Activated CD4-positive, alpha-beta T cell treated with anti-CD3 and anti-CD28 coated beads, Interleukin-2, amount 10 ng/mL, durations not matched to agents 7 days and 5 days (primary cell): ENCODE measurements at places on chromosomes 2 and 18. TPM values are rescaled to one million over a fixed set of nuclear protein-coding genes. Genes with fewer than 3 reads are reported as not detected.
A peak's percentile ranks its signal among the peaks of the same experiment; 100 is the strongest.

CRYGC gene
- not detected for total RNA-seq

METTL4 gene
- 20.3 TPM for total RNA-seq

SAG gene
- not detected for total RNA-seq

CYP1B1 gene
- total RNA-seq = 15.4 TPM

- no peak overlapping the region for H3K4me3 ChIP-seq
- H3K36me3 ChIP-seq = no peaks in the 10 kb centered on the region
- no peaks in the 10 kb centered on the region for H3K27me3 ChIP-seq
- H3K4me1 ChIP-seq = no peaks in the 10 kb centered on the region
- no peak overlapping the region for H3K27ac ChIP-seq
- DNase-seq = no peak
Measured at GRCh38 chr2:236728916-236729670, 159.5 kb downstream of the ACKR3 start.

- DNase-seq = no peak
- no peak overlapping the region for H3K4me3 ChIP-seq
- peaks cover 2% of the 10 kb centered on the region for H3K27me3 ChIP-seq
- no peaks in the 10 kb centered on the region for H3K4me1 ChIP-seq
Measured at GRCh38 chr2:119276864-119277263, 53.2 kb downstream of the STEAP3 start.

GRCh38 chr2:239441261-239442078 lies 40.6 kb upstream of the HDAC4 start:
- H3K4me1 ChIP-seq = peaks cover 12% of the 10 kb centered on the region
- peak overlapping the region; percentile 25 for H3K4me3 ChIP-seq
- H3K27me3 ChIP-seq = peaks cover 33% of the 10 kb centered on the region
- H3K36me3 ChIP-seq = no peaks in the 10 kb centered on the region
